ENCODE measurements at places on chromosomes 5 and 9.

GRCh38 chr9:12955510-12956163, 180.8 kb downstream of the LURAP1L start:
- H3K27ac ChIP-seq: peak overlapping the region; percentile 57
- H3K4me1 ChIP-seq: peaks cover 6% of the 10 kb centered on the region
- H3K27me3 ChIP-seq: no peaks in the 10 kb centered on the region
- no peak overlapping the region for H3K4me3 ChIP-seq

DNA sequence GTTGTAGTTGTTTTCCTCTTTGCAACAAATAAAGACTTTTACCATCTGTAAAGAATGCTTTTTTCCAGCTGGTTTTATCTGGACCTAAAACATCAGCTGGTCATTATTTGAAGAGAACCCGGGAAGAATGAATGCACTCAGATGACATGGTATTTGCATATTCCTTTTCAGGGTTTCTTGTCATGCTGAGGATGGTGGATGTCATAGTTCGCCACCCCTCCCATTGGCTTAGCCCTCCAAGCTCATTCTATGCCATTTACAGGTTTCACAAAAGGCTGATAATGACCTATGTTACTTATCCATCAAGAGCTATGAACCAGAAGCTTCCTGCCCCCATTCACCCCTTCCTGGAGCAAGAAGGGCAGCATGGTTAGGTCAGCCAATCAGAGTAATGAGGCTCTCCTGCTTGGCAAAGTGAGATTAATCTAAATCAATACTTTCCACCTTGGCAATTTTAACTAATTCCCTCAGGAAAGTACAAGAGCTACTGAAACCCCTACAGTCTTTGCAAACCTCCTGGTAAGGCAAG, 440.5 kb upstream of the TLE4 start:
- no peak overlapping the region for H3K27ac ChIP-seq
- DNase-seq: no peak
- H3K27me3 ChIP-seq: peaks cover 3% of the 10 kb centered on the region
- no peaks in the 10 kb centered on the region for H3K4me1 ChIP-seq

DNA sequence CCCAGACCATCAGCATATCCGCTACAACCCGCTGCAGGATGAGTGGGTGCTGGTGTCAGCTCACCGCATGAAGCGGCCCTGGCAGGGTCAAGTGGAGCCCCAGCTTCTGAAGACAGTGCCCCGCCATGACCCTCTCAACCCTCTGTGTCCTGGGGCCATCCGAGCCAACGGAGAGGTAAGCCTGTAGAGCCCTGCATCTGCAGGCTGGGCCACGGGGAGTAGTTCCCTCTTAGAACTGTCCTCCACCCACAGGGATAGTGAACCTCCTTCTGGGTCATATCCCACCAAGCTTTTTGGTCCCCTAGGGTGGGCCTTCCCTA, 569 bp downstream of the GALT start:
- peak overlapping the region; percentile 75 for H3K27ac ChIP-seq
- no peaks in the 10 kb centered on the region for H3K27me3 ChIP-seq
- H3K4me1 ChIP-seq: peaks cover 26% of the 10 kb centered on the region
- DNase-seq: no peak

- H3K36me3 ChIP-seq: no peaks in the 10 kb centered on the region
- DNase-seq: peak; percentile 2
- H3K4me3 ChIP-seq: no peak overlapping the region
Measured at GRCh38 chr9:84670138-84671041, 861 bp downstream of the NTRK2 start.

DNA sequence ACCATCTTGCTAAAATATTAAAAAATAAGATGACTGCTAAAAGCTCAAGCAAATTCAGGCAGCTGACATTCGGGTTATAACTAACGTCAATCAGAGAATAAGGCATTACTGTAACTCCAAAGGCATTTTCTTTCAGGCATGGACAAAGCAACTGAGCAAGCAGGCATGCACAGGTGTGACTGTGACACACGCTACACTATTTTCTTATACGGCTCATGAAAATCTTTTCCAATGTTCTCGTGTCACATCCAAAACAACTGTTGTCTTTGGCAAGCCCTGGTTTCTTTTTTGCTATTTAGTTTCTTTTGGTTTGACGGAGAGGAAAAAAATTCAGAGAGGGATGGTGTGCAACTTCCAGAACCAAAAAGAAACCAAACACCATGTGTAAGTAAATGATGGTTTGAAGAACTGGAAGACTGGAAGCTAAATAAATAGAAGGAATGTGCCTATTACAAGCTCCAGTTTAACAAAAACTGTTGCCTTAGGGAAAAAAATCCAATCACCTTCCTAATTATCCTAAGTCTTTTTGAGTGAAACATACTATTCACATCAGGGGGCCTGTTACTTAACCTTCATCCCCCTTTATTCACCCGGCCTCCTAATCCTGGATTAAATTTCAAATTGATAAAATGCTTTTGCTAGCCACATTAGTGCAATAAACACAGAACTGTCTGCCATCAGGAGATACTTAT, 277.6 kb downstream of the PSAT1 start:
- H3K4me1 ChIP-seq: no peaks in the 10 kb centered on the region
- DNase-seq: no peak
- H3K4me3 ChIP-seq: no peak overlapping the region
- no peaks in the 10 kb centered on the region for H3K36me3 ChIP-seq
- H3K27me3 ChIP-seq: no peaks in the 10 kb centered on the region
- H3K27ac ChIP-seq: no peak overlapping the region

GRCh38 chr9:123149067-123149466, 115.6 kb downstream of the GPR21 start:
- DNase-seq: no peak
- no peaks in the 10 kb centered on the region for H3K4me1 ChIP-seq
- H3K27me3 ChIP-seq: no peaks in the 10 kb centered on the region
- no peak overlapping the region for H3K4me3 ChIP-seq
- H3K36me3 ChIP-seq: no peaks in the 10 kb centered on the region
- no peak overlapping the region for H3K27ac ChIP-seq

DNA sequence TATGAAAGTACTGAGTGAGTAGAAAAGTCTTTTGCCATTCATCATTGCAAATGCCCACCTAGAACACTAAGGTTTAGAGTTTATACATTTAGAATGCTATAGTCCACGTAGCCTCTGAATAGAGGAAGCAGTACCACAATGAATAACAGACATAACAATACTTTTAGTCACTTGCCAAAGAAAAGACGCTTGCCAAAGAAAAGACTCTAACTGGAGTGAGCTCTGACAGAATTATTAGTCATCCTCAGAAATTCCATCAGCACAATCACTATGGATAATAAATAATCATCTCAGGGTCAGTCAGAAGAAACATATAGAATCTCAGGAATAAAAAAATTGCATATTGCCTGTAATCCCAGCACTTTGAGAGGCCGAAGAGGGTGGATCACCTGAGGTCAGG, 168.5 kb upstream of the TARS1 start:
- peak overlapping the region; percentile 68 for H3K27ac ChIP-seq
- peaks cover 1% of the 10 kb centered on the region for H3K4me1 ChIP-seq
- H3K4me3 ChIP-seq: peak overlapping the region; percentile 10
- H3K36me3 ChIP-seq: no peaks in the 10 kb centered on the region

DNA sequence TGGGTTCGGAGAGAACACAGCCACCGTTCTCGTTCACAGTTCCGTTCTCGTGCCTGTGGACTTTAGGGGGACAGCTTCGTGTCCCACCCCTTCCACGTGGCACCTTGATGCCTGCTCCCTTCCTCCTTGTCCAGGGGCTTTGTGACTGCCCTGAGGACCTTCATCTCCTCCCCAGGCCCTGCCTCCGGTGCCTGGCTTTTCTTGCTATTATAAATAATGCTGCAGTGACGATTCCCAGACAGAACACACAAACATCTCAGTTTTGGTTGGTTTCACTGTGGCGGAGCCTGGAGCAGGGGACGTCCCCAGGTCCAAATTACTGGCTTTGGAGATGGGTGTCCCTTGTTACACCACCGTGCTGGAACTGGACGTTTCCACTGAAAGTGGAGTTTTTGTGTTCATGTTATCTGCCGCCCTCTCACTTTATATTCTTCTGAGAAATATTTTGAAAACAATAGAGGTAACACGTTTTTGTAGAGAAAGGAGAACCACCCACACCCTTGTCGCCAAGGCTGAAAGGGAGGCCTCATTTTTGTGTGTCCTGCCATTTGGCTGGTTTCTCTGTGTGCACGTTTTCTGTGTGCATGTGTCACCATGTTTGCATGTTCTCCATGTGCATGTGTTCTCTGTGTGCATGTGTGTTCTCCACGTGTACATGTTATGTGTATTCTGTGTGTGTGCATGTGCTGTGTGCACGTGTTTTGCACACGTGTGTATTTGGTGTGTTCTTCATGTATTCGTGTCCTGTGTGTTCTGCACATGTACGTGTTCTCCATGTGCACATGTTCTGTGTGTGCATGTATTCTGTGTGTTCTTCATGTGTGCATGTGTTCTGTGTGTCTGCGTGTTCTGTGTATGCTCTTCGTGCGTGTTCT, 24.2 kb downstream of the WNK2 start:
- no peaks in the 10 kb centered on the region for H3K36me3 ChIP-seq
- peak overlapping the region; percentile 58 for H3K4me3 ChIP-seq
- H3K4me1 ChIP-seq: no peaks in the 10 kb centered on the region
- H3K27ac ChIP-seq: no peak overlapping the region

- DNase-seq: no peak
- peaks cover 8% of the 10 kb centered on the region for H3K4me1 ChIP-seq
- no peaks in the 10 kb centered on the region for H3K36me3 ChIP-seq
Measured at GRCh38 chr9:134516464-134516863, 125.1 kb upstream of the COL5A1 start.

DNA sequence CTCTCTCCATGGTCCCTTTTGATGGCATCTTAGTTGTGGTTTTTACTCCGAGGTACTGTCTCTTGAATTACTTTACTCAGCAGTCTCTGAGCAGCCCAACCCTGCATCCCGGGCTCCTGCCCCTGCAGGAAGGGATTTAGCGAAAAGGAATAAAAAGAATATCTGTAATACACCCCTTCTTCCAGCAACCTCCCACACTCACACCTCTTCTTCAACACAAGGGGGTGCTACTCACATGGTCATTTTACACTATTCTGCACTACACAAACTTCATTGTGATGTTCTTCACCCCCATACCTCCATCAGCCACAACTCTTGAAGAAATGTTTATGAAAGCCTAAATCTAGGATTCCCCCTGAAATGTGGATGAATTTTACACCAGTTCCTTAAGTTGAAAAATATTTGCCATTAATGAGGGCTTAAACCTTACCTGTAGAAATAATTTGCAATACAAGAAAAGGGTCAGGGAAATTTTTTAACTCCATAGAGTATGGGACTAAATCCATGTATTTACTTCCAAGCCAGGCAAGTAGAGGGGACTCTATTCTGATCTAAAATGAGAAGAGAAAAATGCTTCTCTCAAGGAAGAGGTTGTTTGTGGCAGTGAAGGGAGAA, 26.0 kb downstream of the TPD52L3 start:
- peak; percentile 75 for DNase-seq
- H3K4me1 ChIP-seq: no peaks in the 10 kb centered on the region
- no peak overlapping the region for H3K27ac ChIP-seq

GRCh38 chr9:110148891-110149290, 59.1 kb downstream of the C9orf152 start:
- peaks cover 27% of the 10 kb centered on the region for H3K36me3 ChIP-seq
- peaks cover 24% of the 10 kb centered on the region for H3K4me1 ChIP-seq
- DNase-seq: peak; percentile 56
- H3K27me3 ChIP-seq: no peaks in the 10 kb centered on the region
- peak overlapping the region; percentile 14 for H3K27ac ChIP-seq

DNA sequence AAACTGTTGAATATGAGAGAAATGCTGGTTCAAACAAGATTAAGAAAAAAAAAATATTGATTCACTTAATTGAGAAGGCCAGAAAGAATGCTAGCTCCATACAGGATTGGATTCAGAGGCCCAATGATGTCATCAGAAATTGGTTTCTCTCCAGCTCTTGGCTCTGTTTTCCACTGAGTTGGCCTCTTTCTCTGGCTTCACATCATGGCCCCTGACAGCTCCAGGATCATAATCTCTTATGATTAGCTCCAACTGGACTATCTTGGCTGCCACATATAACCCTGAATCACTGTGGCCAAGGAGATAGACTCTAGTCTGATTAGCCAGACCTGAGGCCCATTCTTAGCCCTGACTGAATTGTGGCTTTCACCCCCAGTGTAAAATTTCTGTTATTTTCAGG, 244.7 kb upstream of the GRAMD2B start:
- no peaks in the 10 kb centered on the region for H3K4me1 ChIP-seq
- no peak for DNase-seq
- H3K27me3 ChIP-seq: no peaks in the 10 kb centered on the region
- H3K27ac ChIP-seq: no peak overlapping the region
- no peak overlapping the region for H3K4me3 ChIP-seq

DNA sequence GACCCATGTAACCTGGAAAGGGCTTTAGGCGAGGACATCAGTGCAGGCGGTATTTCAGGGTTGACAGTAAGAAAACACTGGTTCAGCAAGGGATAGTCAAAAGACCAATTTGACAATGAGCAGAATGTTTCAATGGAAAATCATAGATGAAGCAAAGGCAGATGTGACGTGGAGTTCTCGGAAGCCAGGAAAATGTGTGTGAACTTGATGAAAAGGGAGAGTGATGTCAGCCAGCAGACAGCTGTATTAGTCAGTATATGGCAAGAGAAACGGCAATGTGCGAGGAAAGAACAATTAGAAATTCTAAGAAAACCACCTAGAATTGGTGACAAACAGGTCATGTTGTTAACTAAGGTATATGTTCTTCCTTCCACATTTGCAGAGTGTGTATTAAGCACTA, 503.9 kb upstream of the DAB2 start:
- no peak overlapping the region for H3K27ac ChIP-seq
- DNase-seq: no peak
- no peaks in the 10 kb centered on the region for H3K36me3 ChIP-seq
- H3K27me3 ChIP-seq: no peaks in the 10 kb centered on the region

GRCh38 chr5:3349704-3350565, 245.7 kb upstream of the IRX1 start:
- H3K27me3 ChIP-seq: peaks cover 7% of the 10 kb centered on the region
- no peak for DNase-seq
- no peak overlapping the region for H3K4me3 ChIP-seq
- H3K27ac ChIP-seq: no peak overlapping the region

DNA sequence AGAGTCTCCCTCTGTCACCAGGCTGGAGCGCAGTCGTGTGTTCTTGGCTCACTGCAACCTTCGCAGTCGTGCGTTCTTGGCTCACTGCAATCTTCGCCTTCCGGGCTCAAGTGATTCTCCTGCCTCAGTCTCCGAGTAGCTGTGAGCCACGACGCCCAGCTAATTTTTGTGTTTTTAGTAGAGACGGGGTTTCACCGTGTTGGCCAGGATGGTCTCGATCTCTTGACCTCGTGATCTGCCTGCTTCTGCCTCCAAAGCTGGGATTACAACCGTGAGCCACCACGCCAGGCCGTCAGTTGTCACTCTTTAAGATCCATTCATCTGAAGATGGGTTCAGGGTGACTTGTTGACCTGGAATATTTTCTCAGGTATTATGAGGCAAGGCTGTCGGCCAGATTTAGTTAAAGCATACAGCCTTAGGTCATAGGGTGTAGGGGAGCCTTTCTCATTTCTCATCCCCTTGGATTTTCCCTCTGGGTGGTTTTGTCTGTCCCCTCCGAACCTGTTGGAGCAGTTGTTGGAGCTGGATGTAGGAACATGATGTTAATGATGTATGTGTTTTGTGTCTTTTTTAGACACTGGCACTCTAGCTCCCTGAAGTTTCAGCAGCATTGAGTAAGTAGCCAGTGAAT, 1.6 kb downstream of the SLC22A5 start:
- H3K4me1 ChIP-seq: peaks cover 19% of the 10 kb centered on the region
- no peak overlapping the region for H3K27ac ChIP-seq
- no peaks in the 10 kb centered on the region for H3K36me3 ChIP-seq
- no peak for DNase-seq

Data from mesenchymal stem cell (in vitro differentiated cells and primary cell).